B cell (primary cell): ENCODE measurements at places on chromosomes 12 and 14.
A peak's percentile ranks its signal among the peaks of the same experiment; 100 is the strongest.

GRCh38 chr12:96438330-96438729 lies 38.1 kb upstream of the CDK17 start:
- no peak for DNase-seq

DNA sequence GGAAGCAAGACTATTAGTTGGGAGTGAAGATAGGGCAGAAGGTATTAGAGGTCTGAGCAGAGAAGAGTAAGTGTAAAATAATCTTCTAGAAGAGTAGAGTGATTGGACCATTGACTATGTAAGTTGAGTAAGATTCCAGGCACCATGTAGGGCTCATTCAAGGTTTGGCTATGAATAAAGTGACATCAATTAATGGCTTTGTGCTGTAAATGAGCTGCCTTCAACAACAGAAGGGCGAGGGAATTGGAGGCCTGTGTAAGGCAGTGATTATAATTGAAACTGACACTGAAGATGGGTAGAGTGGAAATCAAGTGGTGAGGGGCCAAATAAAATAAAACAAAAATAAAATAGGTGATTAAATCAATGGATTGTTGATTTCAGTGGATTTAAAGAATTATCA lies 26.4 kb downstream of the PTPRQ start:
- no peak for DNase-seq

DNA sequence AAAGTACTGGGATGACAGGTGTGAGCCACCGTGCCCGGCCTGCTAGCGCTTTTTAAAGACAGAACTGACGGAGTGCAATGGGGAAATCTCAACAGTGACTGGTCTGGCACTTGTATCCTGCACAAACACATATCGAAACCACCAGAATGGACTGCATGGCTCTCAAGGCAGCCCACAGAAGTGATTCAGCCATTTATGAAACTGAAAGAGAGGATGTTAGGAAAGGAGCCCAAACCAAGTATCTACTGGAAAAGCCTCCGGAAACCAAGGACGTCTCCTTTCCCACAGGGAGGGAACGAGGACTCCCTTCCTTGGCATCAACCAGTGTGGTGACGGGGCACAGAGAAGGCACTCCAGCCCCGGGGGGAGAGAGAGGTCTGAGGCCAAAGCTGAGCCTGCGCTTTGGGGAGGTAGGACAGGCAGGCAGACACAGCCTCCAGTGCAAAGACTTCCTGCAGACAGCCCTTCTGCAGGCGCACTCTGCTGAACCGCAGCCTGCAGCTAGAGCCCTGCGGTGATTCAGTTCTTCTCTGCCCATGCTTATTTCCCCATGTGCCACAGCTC lies 16.5 kb downstream of the SLC15A4 start:
- DNase-seq: no peak

GRCh38 chr12:53214687-53215455 lies 7.8 kb upstream of the ITGB7 start:
- no peak for DNase-seq

GRCh38 chr14:55739967-55740648 lies 160.1 kb downstream of the KTN1 start:
- DNase-seq: no peak

GRCh38 chr12:71158361-71158882 lies 623 bp upstream of the TSPAN8 start:
- DNase-seq: no peak

GRCh38 chr12:62210422-62210821 lies 49.8 kb upstream of the USP15 start:
- DNase-seq: peak; percentile 35

DNA sequence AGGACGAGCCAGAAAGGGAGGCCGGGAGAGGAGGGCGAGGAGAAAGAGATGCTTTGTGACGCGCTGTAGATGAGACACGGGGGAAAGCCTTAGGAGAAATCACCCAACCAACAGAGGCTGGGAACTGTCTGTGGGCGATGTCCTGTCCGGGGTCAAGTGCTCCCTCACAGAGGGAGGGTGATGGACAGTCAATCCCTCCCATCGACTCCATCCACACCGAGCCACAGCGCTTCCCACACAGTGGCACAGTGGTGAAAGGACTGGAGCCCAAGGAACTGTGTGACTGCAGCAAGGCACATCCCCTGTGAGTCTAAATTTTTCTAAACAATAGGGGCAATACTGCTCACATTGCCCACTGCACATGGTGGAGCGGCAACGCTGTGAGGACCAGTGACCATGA lies 89.1 kb downstream of the TTC7B start:
- no peak for DNase-seq

DNA sequence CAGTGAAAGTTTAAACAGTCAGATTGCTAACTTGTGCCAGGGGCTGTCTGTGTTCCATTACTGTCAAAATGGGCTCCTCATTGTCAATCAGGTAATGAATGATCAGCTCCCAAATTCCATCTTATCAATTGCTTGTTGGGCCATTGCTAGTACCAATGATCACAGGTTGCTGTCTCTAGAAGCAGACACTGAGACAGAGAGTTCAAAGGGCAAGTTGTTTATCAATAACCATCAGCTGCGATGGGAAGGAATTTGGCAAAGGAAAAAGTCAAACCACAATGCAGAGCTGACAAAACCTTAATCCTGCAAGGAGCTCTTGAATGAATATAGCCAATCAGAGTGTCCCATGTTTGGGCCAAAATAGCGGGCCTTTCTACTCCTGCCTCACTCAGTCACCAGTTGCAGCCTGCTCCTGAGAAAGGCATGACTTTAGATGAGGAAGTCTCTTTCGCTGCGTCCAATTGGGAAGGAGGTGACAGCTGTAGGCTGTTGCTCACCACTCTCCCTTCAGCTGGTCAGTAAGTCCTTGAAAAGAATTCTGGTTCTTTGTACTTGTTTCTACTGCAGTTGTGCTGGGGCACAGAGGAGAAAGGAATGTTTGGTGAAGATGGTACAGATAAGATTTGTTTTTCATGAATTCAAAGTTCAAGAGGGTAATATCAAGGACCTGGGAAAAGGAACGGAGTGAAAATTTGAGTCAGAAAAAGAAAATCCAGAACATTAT lies 179.2 kb upstream of the PDE3A start:
- no peak for DNase-seq

DNA sequence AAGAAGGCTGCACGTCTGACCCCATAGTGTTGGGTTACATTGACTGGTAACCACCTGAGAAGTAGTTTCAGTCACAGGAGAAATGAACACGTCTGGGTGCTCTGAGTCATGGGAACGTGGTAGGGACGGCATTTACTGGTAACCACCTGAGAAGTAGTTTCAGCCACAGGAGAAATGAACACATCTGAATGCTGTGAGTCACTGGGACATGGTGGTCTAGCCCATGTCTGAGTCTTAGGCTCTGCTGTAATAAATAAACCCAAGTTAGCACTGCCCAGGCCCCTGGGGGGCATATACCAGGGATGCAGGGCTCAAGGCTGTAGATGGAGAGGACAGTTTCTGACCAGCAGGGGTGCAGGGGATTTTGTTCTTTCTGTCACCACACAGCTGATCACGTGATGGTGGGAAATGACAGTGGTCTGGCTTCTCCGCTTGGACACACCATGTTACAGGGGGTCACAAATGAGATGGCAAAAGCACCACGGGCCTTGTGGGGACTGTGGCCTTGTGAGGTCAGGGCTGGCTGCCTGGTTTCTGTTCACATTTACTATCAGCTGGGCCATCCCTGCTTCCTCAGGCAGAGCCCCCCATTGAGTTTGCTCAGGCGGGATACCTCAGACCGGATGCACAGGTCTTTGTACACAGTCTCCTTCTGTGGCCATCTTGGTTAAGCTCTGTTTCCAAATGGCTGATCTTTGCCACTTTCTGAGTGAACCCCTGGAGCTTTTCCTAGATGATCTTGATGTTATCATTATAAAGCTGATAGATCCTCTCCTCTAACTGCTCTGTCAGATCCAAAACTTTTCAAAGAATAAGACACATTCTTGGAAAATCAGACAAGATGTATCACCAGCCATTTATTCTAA lies 9.8 kb upstream of the C12orf42 start:
- peak; percentile 26 for DNase-seq

- no peak for DNase-seq
Observed at GRCh38 chr14:90846511-90846910, 30.3 kb upstream of the TTC7B start.

DNA sequence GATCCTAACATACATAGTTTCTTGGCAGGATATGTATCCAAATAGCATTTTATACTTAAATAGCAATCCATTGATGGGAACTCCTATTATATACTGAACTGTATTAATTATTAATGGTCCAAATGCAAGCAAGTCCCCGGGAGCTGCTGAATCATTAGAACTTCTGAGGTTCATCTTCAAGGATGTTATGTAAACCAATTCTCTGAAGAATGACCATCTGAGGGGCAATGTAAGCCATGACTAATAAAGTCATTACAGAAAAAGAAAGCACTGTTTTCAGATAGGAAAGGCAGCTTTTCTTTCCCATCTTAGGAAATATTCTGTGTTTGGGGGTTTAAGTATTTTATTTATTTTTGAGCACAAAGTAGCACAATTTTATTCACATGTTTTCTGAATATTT lies 166.1 kb upstream of the SLC16A7 start:
- DNase-seq: no peak

GRCh38 chr12:76688631-76689030 lies 75.3 kb upstream of the ZDHHC17 start:
- peak; percentile 10 for DNase-seq

DNA sequence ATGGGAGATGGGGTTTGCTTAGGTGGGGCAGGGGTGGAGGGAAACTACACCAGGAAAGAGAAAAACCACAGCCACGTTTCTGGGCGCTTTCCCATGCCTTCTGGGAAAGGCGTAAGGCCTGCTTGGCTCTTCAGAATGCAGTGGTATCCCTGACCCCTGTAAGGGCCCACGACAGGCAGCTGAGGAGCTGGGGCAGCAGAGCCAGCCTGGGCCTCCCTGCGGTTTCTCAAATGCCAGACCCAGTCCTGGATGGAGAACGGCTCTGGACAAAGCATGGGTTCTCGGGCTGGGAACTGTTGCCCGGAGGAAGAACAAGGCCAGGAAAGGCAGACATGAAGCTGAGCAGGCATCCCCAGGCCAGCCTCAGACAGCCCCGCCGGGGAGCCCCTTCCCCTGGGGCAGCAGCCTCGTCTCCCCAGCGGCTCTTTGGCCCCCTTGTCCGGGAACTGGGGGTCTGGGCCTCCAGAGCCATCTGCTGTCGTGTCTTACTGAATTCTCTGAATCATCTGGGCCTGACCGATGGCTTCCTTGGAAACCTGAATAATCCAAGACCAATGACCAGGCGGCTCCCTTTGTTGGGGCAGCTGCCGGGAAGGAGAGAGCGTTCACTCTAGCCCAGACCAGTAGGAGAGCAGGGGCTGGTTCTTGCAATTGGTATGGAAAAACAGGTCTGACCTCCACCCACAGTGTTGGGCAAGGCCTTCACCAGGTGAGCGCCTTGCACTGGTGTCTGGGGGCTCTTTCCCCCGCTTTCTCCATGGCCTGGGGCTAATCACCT lies 64.0 kb upstream of the RIN3 start:
- no peak for DNase-seq

DNA sequence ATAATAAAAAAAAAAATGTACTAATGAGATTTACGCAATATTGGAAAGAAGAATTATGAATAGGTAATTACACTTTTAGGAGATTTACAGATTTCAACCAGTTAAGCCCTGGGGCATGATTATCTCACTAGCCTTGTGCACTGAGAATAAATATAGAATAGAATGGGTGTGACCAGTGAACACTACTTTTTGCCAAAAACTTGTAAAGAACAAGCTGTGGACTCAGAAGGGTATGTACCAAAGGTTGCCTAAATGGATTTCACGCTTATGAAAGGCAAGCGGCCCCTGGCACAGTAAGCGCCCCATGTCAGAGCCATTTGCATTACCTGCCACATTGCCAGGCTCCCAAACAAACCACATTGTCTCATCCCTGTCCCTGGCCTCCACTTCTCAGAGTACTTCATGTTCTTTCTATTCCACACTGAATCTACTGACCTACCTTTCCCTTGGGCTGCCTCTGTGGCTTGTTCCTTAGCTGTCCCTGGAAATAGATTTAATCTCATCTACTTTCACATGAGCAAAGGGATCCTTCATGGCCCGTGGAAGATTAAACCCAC lies 170.6 kb upstream of the DIO2 start:
- no peak for DNase-seq

DNA sequence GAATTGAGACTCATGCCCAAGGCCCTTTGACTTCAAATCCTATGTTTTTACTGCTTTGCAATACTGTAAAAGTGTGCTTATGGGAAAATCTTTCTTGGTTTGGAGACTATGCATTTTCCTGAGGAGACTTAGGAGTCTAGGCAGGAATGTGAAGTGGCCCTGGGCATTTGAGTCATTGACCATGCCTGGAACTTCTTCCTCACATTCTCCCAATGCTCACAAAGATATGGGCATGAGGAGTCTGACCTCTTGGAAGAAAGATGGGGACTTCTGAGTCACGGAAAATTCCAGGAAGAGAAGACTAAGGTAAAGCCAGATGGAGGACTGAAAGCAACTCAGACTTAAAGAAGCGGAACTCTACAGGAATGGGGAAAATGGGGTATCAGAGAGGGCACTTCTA lies 38.2 kb upstream of the ZNF641 start:
- no peak for DNase-seq

DNA sequence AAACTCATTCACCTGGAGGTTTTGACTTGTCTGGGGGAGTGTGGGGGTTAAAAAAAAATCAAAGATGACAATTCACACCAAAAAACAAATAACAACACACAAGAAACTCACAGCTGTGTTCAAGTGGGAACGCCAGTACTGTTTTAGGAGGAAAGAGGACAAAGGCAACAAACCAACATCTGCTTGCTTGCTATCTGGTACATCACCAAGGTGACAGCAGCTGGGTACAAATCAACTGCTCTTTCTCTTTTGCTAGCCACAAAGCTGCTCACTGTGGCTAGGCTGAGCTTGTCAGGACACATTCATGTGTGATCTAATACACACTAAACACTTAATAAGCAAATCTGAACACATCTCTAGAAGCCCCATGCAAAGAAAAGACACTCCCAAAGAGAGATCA lies 128.0 kb upstream of the RAP1B start:
- DNase-seq: peak; percentile 22

- peak; percentile 19 for DNase-seq
Observed at GRCh38 chr14:99393059-99393655, 87.5 kb downstream of the SETD3 start.
